Stimulated activated CD8-positive, alpha-beta memory T cell treated with anti-CD3 and anti-CD28 coated beads, Interleukin-4, amount 100 ng/mL, for 1 hour (primary cell): ENCODE measurements at places on chromosomes 4 and X.
A peak's percentile ranks its signal among the peaks of the same experiment; 100 is the strongest.

DNA sequence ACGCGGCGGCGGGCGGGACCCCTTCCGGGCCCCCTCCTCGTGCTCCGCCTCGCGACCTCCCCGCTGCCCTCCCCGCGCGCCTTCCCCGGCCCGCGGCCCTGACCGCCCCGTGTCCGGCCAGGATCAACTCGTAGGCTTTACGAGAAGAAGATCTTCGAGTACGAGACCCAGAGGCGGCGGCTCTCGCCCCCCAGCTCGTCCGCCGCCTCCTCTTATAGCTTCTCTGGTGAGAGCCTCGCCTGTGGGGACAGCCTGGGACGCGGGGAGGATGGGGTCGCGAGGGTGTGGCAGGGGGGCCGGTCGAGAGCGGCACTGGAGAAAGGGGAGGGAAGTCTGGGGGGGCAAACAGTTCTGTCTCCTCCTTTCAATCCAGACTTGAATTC lies 465 bp downstream of the EMD start:
- no peak for DNase-seq

DNA sequence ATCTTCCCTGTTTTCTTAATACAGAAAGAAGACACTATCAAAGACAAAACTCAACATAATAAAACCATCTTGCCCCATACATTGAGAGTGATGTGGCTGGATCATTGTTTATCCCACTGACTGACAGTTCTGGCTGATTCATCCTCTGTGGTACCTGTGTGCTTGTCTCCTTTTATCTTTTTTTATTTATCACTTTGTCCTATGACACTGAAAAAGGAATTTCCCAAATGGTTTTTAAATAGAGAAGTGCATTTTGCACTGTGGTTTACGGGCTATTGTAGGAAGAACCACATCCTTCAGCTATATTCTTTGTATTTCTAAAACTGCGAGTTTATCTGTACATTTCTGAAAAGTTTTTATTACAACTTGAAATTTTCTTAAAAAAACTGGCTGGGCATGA lies 15.0 kb downstream of the TTC29 start:
- DNase-seq: no peak

GRCh38 chr4:163681208-163681821 lies 186.8 kb downstream of the TMA16 start:
- no peak for DNase-seq

- DNase-seq: no peak
Observed at GRCh38 chrX:16966752-16967448, 20.4 kb downstream of the REPS2 start.

GRCh38 chrX:136067966-136068365 lies 79.4 kb upstream of the FHL1 start:
- no peak for DNase-seq

DNA sequence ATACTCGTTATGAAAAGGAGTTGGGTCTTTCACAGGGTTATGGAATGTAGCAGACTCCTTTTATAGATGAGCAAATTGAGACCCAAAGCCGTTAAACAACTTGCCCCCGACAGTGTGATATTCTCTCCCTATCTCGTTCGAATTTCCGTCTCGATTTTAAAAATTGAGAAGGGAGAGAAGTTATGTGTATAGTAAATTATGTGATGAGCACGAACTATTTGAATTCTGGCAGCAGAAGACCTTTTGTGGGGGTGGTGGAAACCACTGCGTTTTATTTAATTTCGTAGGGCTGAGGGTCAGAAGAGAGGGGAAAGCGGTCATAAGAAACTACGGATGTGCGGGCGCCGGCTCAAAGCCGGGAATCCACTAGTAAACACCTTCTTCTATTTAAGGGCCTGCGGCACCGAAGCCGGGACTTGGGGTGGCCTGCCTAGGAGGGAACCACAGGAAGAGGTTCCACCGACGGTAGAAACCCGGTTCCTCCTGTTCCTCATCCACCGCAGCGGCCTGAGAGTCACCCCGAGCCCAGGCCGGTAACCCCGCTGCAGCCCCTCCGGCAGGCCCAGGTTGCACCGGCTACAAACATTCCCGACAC lies 1.5 kb upstream of the DDX3X start:
- DNase-seq: peak; percentile 11

- DNase-seq: no peak
Observed at GRCh38 chr4:120105472-120105871, 38.8 kb upstream of the MAD2L1 start.

DNA sequence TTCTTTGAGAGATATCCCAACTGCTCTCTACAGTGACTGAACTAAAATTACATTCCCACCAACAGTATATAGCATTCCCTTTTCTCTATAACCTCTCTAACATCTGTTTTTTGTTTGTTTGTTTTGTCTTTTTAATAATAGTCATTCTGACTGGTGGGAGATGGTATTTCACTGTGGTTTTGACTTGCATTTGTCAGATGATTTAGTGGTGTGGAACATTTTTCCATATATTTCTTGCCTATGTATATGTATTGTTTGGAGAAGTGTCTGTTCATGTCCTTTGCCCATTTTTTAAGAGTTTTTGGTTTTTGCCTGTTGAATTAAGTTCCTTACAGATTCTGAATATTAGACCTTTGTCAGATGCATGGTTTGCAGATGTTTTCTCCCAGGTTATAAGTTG lies 9.0 kb downstream of the USO1 start:
- DNase-seq: no peak

DNA sequence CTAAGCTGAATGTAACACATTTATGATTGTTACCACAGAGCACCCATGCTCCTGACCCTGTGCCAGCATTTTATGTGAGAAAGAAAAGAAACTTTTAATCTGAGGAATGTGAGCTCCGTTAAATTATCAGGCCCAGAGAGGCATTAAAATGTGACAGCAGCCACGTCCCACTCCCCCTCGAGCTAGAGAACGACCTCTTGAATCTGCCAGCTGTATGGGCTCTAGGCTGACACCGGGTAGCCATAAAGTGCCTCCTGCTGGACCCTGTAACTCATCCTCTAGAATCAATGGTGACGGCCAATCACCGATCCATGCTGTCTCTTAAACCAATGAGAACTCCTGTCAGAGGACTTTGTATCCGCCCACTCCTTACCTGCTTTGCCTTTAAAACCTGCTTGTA lies 110.2 kb upstream of the ADRA2C start:
- no peak for DNase-seq

- no peak for DNase-seq
Observed at GRCh38 chr4:7134737-7135388, 57.5 kb upstream of the SORCS2 start.

DNA sequence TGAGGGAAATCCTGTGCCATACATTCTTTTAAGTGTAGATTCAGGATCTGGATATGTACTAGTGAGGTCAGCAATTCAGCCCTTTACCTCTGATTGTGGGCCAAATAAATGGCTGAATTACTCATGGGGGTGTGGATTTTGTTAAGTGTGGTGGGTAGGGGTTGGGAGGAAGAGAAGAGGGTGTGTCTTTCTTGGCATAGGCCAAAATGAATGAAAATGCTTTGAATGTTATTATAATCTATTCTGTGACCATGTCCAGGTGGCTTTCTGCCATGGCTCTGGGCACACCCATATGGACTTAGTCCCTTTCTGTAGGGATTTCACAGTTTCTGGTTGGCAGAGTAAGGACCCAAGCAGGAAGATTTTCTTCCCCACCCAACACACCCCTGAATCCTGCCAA lies 244.3 kb downstream of the CBR4 start:
- no peak for DNase-seq

DNA sequence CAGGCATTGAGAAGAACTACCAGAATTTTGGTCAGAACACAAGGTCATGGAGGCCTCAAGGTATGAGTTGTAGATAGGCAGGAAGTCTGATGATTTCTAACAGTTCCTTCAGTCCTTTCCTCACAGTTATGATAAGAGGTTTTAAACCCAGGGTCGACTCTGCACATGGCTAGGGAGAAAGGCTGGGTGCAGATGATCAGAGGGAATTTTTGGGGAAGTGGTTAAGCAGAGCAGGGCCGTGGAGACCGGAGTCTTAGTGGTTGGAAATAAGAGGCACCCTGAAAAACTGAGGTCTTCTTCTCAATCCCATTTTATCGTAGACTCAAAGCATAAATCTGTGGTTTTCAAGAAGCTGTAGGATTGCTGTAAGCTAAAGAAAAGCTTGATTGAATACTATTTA lies 118.5 kb upstream of the ANK2 start:
- no peak for DNase-seq

DNA sequence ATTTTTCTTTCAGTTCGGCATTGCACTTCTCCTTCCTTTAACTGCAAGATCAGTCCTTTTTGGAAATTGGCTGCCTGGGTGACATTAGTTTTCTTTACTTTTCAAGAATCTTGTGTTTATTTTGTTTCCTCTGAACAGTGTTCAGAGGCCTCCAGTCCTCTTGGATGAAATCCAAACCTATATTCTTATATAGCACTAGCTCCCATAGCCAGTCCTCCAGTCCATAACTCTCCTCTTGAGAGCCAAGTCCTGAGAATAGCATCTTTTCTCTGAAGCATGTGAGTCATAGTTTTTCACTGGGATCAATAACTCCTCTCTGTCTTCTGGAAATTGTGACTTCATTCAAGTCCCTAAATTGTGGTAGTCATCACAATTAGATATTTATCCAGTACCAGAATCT lies 357.5 kb downstream of the RAPGEF2 start:
- DNase-seq: no peak

GRCh38 chrX:42577936-42578470 lies 200.0 kb downstream of the PPP1R2C start:
- DNase-seq: no peak

DNA sequence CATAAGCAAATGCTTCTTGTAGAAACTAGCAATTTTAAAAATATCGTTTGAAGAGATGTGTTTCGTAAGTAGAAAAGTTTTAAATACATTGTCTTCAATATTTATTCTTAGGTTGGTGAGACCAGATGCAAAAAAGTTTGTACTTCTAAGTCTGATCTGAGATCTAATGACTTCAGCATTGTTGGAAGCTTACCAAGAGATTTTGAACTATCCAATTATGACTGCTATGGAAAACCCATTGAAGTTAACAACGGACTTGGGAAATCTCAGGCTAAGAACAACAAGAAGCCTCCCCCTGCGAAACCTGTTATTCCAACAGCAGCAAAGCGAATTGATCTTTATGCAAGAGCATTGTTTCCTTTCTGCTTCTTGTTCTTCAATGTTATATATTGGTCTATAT lies 50.2 kb upstream of the GRIA2 start:
- no peak for DNase-seq

DNA sequence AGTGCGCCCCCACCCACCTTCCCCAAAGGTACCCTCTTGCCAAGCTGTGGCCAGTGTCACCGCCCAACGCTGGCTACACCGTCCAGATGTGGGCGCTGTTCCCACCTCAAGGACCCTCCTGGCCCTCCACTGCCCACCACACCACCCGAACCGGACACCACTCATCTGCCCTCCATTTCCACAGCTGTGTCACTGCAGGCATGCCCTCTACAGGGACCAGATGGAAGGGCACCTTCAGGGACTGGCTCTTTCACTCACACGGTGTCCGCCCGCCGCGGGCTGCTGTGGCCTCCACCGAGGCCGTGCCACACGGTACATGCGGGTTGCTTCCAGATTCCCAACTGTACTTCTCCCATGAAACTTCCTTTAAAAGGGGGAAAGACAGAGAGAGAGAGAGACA lies 87.7 kb downstream of the FAM53A start:
- DNase-seq: no peak

GRCh38 chr4:101135371-101136010 lies 211.8 kb downstream of the PPP3CA start:
- DNase-seq: no peak

DNA sequence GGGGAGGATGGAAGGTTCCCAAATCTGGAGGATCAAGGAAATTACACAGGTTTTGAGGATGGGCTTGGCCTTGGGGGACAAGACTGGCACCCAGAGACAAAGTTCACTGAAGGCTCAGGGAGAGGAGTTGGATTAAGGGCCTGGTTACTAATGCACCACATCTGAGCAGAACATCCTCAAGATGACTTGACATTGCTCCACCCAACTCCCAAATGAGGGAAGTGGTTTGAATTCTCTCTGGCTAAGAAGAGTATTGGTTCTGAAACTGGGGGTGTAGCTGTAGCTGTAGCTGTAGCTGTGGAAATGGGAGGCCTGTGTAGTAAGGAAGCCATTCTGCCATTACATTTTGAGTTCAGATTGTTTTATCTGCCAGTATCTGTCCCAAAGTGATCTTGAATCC lies 129.4 kb downstream of the RASL11B start:
- no peak for DNase-seq

- DNase-seq: no peak
Observed at GRCh38 chr4:18675586-18676525, 654.3 kb upstream of the LCORL start.

- no peak for DNase-seq
Observed at GRCh38 chr4:157300701-157301100, 80.2 kb downstream of the GRIA2 start.

- no peak for DNase-seq
Observed at GRCh38 chr4:122909683-122910082, 12.7 kb downstream of the NUDT6 start.
